ENCODE measurements at places on chromosomes 7 and 10.

- peak; percentile 21 for DNase-seq
These were observed at the start of gene BEND7 for GRCh38 chr10:13528875-13529713. Gene BEND7 (minus strand): TSS chr10:13529014. CDS start chr10:13528533, 481 bp downstream.

GRCh38 chr7:133575726-133576440, 323.0 kb downstream of the EXOC4 start:
- no peak for DNase-seq

DNA sequence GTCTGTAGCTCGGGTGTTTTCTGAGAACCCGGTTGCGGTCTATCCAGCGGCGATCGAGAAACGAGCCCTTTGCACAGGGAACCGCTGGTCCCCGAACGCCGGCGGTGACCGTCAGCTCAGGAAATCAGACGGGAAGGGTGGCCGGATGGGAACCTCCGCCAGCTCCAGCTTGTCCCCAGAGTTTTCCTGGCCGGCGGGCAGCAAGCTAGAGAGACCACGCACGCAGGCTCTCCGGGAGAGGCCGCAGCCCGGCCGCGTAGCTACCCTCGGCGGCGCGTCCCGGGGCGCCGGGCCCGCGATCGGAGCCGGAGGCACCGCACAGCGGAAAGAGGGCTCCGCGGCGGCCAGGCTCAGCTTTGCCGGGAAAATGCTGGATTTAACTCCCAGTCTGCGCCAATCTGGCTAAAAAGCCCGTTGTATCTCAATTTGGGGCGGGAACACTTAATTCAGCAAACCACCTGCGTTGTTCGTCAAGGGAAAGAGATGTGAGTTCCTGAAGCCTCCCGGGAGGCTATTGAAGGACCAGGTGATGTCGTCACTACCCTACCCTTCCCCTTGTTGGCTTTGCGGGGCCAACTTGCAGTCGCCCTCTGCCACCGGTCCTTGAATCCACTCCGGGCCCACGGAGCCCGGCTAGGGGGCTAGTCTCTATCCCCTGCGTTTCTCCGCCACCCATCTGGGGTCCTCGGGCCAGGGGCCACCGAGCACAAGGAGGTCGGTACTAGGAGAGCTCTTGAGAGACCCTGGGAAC, 859 bp upstream of the CH25H start:
- peak; percentile 37 for DNase-seq

DNA sequence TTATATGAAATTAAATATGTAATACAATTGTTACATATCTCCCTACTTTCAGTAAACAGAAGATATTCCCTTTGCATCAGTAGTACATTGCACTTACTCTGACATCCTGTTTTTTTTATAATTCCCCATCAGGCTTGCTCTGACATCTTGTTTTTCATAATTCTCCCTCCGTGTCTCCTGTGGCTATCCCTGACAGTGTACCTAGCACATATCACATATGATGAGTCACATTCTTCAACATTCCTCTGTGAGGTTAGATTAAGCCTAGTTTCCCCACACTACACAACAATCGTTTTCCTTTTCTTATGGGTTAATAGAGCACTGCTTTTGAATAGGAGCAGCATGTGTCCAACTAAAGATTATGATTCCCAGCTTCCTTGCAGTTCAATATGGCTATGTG, 250.6 kb upstream of the NPVF start:
- DNase-seq = no peak

GRCh38 chr10:59908808-59909143, 2.4 kb upstream of the CCDC6 start:
- no peak for DNase-seq
